ENCODE measurements at places on chromosomes 1 and 21.

GRCh38 chr1:171550050-171550449, 64.7 kb downstream of the PRRC2C start:
- no peak for DNase-seq

DNA sequence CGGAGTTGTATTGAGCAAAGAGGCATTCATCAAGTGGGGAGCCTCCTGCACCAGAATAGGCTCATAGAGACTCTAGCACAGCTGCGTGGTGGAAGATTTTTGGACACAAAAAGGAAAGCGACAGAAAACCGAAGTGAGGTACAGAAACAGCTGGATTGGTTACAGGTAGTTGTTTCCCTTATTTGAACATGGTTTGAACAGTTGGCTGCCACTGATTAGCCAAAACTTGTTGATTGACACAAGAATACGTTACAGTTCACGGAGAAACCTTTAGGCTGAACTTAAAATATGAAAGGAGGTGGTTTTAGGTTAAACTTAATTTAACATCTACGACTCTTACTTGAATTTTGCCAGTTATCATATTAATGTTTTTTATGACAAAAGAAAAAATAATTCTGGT, 89.1 kb downstream of the ZNF326 start:
- DNase-seq, result no peak

DNA sequence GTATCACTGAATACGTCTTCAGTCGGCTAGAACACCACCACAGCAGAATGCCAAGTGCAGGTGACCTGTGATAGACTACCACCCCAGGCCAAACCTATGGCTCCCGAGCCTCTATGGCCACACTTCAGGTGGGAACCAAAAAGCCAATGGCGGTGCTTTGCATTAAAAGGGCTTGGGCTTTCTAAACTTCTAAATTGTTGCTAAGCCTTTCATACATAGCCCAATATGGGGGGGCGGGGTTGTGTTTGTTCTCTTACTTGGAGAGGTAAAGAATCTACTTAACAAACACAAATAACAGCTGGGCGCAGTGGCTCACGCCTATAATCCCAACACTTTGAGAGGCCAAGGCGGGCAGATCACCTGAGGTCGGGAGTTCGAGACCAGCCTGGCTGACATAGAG, 19.7 kb downstream of the USP48 start:
- DNase-seq, result no peak

DNA sequence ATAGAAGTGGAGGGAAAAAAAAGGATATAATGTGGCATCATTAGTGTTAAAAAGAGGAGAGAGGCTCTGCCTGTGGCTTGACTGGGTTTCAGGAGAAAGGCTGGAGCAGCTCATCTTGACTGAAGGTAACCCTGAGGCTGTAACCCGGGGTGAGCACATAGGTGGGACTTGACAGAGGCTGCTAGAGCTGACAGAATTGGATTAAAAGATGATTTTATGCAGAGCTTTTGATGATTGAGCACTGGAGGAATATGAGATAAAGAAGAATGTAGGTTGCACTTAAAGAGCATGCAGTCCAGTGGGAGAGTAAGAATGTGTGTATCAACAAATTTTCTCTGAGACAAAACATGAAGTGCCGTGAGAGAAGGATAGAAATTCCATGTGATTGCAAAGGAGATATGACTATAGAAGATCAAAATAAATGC, 17.3 kb downstream of the LAMC1 start:
- no peak for DNase-seq

- peak; percentile 68 for DNase-seq
Observed at GRCh38 chr1:54975356-54976108, 4.9 kb upstream of the TMEM61 start.

- DNase-seq, result no peak
Observed at GRCh38 chr21:26845759-26846035, 488 bp upstream of the ADAMTS1 start.

GRCh38 chr1:3231245-3231644, 162.2 kb downstream of the PRDM16 start:
- no peak for DNase-seq

- no peak for DNase-seq
Observed at GRCh38 chr1:66571789-66572188, 37.8 kb downstream of the SGIP1 start.

DNA sequence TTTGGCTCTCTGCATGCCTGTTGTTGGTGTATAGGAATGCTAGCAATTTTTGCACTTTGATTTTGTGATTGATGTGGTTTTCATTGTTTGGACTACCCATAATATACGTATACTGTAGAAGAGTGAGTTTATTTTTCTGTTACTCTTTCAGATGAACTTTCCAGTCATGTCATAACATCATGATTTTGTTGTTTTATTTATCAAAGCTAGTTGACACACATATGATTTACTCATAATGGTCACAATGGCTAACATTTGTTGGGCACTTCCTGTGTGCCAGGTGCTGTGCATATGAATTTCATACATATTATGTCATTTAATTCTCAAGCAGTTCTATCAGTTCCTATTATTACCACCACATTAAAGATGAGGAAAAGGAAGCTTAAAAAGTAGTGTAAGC, 98.1 kb upstream of the GUCA2B start:
- DNase-seq, result no peak

DNA sequence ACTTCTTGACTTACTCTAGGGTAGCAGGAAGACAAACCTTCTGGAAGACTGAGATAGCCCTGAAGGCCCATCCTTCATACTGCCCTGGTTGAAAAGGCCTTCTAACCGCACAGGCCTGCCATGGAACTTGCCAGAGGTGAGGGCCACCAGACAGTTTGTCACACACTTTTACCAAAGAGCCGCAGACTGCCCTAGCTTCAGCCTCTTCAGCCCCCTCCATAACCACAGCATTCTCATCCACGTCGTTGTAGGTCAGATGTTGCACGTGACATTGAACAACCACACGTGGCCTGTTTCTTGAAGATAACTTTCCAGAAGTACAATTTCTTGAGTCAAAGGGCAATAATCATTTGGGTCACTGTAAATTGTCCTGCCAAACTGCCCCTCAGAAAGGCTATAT, 18.9 kb downstream of the ZNF362 start:
- DNase-seq, result no peak

- no peak for DNase-seq
Observed at GRCh38 chr1:34800214-34800613, 7.4 kb downstream of the GJA4 start.

GRCh38 chr1:41714638-41715389, 203.9 kb downstream of the HIVEP3 start:
- DNase-seq, result no peak

DNA sequence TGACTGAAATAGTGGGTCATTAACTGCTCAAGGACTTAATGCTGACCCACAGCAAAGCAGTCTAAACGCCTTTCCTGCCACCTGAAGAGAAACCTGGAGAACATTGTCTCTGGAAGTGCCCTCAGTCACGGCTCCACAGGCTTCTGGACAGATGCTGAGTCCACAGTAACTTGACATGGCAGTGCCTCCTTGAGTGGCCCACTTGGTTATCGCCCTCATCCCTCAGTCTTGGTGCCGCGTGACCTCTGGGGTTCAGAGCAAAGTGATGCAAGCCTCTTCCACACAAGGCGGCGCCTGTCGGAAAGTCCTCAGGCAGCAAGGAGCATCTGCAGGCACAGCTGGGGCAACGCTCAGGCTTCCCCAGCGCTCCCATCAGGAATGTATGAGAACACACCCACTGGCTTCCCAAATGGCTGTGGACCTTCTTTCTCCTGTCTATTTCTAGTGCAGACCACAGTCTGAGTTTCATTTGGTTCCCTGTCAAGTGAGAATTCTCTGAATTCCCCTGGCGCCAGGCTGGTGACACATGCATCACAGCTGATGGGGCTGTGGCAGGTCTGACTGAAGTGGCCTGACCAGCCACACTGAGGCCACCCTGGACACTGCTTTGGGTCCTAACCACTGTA, 13.0 kb upstream of the ANGPTL7 start:
- DNase-seq, result no peak

GRCh38 chr1:101203820-101204540, 32.8 kb upstream of the S1PR1 start:
- peak; percentile 74 for DNase-seq

GRCh38 chr1:222010306-222010705, 268.4 kb upstream of the DUSP10 start:
- no peak for DNase-seq

- DNase-seq, result no peak
Observed at GRCh38 chr21:40507978-40508377, 339.0 kb downstream of the DSCAM start.

DNA sequence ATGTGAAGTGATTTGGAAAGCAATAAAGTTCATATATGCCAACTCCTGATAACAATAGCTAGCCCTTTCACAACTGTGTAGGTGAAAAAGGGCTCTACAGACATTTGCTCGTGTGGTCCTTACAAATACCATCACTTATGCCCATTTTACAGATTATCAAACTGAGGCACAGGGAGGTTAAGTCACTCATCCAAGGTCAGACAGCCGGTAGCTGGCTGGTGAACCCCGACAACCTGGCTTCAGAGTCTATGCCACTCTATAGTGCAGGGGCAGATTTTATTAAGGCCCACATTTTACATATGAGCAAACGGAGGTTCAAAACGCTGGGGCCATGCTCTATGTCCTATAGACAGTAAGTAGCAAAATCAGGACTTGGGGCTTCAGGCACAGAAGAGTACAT, 280.5 kb downstream of the RRAGC start:
- no peak for DNase-seq

GRCh38 chr1:17559615-17560419, 20.3 kb downstream of the ARHGEF10L start:
- DNase-seq, result no peak

DNA sequence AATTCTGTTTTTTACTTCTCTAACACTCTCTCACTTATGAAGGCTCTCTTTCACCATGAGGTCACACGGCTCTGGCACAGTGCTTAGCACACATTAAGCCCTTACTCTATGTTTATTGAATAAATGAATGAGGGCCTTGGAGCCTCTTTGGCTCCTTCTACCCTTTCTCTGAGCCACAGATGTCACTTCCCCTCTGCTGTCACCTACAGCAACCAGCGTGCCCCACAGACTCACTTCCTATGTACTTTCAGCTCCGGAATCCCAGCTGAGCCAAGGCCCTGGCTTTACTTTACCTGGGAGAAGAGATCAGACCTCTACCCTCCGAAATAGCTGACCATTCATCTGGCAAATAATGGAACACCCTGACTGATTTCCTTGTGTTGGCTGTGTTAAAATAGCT, 53.7 kb upstream of the HMCN1 start:
- DNase-seq, result no peak

- no peak for DNase-seq
Observed at GRCh38 chr1:22096036-22096435, 43.5 kb downstream of the CDC42 start.

- DNase-seq, result no peak
Observed at GRCh38 chr1:19710825-19711611, 46.3 kb downstream of the HTR6 start.

DNA sequence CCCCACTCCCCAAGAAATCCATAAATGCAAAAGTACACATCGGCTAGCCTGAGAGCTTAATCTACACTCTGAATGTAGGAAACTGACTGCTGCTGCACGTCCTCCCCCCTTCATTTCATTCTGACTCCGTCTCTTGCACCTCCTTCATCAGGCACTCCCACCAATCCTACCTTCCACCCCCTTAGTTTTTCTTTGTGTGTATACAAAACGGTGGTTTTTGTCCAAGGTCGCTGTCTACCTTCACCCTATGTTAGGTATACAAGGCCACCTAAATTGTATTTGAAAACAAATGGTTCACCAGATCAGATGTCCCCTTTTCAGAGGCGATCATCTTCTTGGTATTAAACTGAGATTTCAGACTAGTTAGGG, 1.9 kb downstream of the WDR26 start:
- peak; percentile 63 for DNase-seq

DNA sequence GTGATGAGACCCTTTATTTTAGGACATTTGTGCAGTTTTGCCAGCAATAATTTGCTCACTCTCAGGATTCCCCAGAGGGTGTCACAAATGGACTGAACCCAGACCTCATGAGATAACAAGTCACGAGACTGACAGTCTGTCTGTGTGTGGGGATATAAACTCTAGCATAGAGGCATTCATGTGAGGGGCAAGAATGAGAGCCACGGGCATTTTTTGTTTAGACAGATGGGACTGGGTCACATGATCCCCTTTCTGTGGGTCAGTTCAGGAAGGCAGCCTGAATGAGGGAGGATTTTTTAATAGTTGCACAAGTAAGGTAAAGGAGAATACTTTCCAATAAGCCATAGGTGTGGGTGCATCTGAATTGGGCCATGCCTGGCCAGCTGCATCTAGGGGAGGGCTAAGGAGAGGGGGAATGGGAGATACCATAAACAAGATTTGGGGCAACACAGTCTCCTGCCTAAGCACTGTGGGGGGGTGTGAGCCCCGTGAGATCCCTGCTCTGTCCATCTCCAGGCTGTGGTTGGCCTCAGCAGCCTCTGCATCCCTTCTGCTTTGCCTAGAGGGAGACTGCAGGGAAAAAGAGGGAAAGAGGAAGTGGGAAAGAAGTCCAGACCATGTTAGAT, 66.6 kb downstream of the NAV1 start:
- no peak for DNase-seq

- no peak for DNase-seq
Observed at GRCh38 chr1:167912294-167912693, 1.6 kb downstream of the ADCY10 start.

- DNase-seq, result peak; percentile 46
Observed at GRCh38 chr1:149884433-149885338, 14.7 kb upstream of the BOLA1 start.

DNA sequence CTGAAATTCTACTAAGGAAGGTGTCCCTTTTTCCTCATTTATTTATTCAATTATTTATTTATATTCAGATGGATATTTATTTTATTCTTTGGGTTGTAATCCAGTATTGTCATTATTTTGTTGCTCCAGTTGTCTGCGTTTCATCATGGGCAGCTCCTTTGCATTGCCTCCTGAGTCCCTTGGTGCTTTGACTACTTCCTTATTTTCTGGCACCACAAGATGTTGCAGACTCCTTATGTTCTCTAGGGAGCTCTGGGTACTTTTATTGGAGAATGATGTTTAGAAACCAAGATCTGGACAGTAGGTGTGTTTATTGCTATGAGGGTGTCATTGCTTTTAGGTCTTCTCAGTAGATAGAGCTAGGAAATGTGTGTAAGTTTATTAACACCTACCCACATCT, 59.9 kb upstream of the ERRFI1 start:
- DNase-seq, result no peak

DNA sequence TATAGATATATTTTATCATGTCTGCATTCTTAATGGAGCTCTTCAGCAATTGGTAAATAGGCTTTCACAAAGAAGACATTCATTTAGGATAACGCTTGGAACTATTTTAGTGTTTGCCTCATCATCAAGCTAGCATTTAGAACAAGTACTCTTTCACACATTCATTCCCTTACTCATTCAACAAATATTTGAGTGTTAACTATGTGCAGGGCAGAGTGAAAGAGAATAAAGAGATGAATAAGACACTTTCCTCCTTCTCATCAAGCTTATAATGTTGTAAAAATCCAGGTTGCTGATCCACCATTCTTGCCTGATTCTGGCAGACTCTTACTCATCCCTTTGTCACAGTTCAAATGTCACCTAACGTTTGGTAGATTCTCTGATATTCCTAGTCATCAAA, 386.3 kb upstream of the BEND5 start:
- no peak for DNase-seq

GRCh38 chr1:82947278-82947677, 1051.7 kb downstream of the TTLL7 start:
- DNase-seq, result no peak
